ENCODE measurements at places on chromosomes 13 and 19.

GRCh38 chr19:39138221-39139211 lies 12.9 kb downstream of the PAK4 start:
- DNase-seq: no peak

DNA sequence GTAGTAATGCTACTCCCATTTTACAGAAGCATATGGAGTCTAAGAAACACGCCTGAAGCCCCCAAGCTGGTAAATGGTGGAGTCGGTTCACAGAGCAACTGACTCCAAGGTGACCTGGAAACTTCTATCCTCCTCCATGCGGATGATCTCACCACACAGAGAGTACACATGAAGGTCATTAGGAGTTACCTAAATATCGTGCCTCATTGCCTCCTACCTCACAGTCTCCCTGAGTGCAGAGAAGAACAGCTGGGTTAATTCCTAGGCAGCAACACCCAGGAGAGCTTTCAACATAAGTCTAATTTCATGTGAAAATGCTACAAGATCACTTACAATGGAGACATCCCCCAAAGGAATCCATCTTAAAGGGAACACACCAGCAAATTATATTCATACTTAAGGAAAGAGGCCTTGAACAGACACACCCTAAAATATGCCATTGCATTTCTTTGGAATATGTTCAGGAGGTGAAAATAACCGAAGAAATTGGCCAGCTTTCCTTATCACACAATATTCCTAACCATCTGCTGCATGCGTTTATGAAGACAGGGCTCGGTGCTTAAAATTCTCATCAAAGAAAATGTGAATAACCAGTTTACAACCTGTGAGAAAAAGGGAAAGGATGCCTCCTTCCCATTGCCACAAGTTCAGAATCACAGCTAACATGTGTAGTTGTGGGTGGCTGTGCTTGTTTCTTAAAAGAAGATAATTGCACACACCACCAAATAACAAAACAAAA lies 203.6 kb upstream of the NBEA start:
- no peak for DNase-seq

- no peak for DNase-seq
Observed at GRCh38 chr19:51478381-51479234, at the start of gene CEACAM18. CEACAM18 (plus strand) TSS chr19:51478539.

DNA sequence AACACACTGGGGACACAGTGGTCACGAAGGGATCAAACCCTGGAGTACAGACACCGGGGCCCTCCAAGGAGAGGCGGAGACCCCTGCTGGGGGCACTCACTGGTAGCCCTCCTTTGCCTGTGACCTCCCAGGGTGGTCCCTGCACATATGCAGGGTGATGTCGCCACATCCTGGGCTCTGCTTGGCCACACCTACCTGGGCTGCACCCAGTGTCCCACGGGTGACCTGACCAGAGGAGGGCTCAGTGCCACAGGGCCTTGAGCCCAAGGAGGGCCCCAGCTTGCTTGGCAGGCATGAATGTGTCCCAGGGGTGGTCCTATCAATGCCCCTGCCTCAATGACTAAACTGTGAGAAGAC lies 4.1 kb downstream of the PCID2 start:
- DNase-seq: no peak

- no peak for DNase-seq
Observed at GRCh38 chr19:10983026-10983425, 22.2 kb downstream of the SMARCA4 start.

- no peak for DNase-seq
Observed at GRCh38 chr13:102758842-102759241, 14.7 kb downstream of the TEX30 start.

DNA sequence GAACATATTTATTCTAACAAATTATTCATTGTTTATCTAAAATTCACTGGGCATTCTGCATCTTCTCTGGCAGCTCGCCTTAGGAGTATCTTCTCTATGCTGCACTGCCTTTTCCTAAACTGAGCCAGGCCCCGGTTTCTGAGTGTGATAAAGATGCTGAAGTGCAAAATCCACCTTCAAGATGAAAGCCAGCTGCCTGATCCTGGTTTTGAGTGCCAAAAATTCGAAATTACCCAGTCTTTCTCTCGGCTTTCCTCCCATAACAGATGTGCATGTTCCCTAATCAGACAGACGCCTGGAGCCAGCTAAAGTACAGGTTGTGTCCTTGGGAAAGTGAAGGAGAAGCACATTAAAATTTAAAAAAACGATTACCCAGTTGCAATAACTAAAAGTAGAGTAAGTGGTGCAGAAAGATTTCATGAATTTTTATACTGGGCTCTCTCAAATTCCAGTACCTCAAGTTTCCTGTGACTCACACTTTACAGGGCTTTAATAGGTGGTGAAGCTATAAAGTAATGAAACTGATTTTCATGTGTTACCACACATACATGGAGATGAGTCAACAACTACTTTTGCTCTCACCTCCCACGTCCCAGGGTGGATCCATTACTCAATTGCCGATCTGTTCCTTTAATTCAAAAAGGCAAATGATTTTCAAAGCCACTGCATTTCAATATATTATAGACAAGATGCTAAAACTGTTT lies 65.0 kb upstream of the GTF2F2 start:
- no peak for DNase-seq

GRCh38 chr13:112105892-112106291 lies 38.9 kb downstream of the SOX1 start:
- no peak for DNase-seq

DNA sequence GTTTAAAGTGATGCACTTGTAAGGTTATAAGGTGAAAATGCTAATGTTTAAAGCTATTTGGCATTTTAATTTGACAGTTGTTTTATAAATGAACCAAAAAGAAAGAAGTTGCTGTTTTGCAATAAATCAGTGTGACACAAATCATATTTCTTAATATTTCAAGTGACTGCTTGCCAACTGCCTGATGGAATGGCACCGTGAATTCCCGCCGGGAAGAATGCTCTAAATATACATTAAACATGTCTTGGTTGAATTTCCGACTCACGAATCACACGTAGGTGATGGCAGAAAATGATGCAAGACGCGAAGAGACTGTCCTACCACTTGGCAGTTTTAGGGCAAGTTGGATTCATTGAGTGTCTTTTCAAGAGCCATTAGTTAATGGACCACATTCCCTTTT lies 3.1 kb upstream of the GJB2 start:
- DNase-seq: no peak

DNA sequence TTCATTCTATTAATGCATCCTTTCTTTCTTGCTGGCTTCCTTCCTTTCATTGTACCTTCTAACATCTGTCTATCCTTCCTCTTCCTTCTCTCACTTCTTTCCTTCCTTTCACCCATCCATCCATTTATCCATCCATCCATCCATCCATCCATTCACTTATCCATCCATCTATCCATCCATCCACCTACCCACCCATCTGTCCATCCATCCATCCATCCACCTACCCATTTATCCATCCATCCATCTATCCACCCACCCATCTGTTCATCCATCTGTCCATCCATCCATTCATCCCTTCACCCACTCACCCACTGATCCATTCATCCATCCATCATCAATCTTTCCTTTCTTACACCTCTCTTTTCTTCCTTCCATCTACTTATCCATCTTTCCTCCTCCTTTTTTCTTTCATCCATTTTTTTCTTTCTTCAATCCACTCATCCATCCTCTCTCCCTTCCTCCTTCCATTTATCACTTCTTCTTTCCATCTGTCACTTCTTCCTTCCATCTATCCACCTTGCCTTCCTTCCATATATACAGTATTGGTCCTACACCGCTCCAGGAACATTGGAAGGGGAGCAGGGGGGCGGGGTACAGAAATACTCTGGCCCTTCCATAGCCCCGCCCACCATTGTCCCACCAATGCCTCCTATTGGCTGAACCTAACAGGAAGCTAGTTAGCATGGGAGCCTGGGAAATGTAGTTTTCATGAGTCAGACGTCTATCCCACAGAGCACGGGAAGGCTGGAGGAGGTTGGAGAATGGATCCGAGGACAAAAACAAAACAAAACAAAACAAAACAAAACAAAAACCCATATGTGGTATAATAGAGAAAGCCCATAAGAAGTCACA lies 45.9 kb downstream of the MBD3L1 start:
- DNase-seq: no peak

DNA sequence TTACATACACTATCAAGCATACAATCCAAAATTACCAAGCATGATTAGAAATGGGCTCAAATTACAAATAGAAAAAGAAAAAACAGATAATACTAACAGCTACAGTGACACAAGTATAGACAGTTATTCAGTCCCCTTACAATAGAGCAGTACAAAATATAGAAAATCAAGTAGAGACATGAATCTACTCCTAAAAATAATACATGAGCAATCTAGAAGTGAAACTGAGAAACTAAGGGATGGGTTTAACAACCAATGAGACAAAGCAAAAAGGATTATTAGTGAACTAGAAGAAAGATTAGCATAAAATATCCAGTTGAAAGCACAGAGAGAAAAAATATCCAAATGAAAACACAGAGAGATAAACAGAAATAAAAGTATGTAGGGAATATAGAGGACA lies 426.7 kb downstream of the TBC1D4 start:
- no peak for DNase-seq

GRCh38 chr19:30437869-30438268 lies 65.7 kb downstream of the ZNF536 start:
- DNase-seq: no peak

DNA sequence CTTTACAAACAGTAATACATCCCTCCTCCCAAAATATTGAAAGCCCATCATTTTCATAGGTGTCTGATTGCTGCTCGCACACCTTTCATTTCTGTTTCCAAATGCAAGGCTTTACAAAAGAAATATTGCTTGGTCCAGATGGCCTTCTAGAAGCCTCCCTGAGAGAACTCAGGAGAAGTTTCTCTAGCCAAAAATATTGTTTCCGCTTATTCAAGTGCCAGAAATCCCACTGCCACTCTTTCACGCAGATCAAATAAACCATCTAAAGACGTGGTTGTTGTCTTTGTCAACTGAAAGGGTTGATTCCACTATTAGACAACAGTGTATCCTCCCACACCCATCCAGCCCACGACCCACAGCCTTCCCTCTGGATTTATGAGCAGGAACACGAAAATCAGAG lies 96.2 kb downstream of the ZIC5 start:
- DNase-seq: no peak

GRCh38 chr19:13623716-13624710 lies 117.7 kb upstream of the CACNA1A start:
- no peak for DNase-seq

DNA sequence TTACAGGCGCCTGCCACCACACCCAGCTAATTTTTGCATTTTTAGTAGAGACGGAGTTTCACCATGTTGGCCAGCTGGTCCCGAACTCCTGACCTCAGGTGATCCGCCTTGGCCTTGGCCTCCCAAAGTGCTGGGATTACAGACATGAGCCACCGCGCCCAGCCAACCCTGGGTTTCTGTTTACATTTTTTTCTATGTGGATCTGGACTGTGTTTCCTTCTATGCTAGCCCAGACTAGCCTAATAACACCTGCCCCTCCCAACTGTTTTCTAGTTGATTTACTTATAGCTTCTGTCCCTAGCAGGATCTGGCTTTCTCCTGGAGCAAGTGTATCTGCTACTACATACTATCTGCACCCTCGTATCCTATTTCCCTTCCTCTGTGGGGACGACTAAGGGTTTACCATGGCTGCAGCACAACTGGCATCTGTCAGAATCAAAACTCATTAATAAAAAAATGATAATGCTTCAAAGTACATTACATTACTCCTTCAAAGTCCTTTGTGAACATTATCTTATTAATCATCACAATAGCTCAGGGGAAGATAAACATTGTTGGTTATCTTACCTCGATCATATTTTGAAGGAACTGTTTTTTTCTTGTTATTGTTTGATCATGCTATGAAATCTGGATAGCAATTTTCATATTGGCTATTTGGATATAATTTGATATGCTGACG lies 228.3 kb downstream of the KLF5 start:
- DNase-seq: no peak

- no peak for DNase-seq
Observed at GRCh38 chr13:41428155-41428554, 29.2 kb upstream of the RGCC start.

DNA sequence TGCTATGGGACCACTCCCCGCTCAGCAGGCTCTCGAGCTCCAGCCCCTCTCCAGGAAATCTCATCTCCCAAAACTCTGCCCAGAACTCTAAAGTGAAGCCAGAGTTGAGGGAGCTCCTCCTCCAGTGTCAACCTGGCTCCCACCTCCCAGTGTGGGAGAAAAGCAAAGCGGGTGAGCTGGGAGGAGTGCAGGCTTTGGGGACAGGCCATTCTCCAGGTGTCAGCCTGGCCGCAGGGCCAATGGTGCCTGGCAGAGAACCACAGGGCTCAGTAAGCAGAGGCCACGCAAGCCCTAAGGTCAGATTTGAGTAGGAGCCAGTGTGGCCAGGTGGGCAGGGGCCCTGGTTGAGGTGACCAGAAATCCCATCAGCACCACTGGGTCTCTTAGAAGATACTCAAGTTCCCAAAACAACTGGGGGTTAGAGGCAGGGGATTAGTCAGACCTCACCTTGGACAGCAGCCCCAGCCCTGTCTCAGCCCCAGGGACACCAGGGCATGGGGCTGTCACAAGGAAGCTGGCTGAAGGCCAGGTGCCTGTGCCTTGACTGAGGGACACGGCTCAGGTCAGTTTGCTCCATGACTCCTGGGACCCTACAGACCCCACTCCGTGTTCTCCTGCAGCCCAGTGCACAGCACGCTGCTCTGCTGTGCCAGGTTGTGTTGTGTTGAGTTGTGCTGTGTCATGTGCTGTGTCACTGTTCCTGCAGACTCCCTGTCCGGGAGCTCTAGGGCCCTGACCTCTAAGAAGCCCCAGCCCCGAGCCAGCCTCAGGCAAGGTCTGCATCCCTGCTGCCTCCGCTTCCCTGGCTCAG lies 2.8 kb upstream of the ZNF181 start:
- no peak for DNase-seq

DNA sequence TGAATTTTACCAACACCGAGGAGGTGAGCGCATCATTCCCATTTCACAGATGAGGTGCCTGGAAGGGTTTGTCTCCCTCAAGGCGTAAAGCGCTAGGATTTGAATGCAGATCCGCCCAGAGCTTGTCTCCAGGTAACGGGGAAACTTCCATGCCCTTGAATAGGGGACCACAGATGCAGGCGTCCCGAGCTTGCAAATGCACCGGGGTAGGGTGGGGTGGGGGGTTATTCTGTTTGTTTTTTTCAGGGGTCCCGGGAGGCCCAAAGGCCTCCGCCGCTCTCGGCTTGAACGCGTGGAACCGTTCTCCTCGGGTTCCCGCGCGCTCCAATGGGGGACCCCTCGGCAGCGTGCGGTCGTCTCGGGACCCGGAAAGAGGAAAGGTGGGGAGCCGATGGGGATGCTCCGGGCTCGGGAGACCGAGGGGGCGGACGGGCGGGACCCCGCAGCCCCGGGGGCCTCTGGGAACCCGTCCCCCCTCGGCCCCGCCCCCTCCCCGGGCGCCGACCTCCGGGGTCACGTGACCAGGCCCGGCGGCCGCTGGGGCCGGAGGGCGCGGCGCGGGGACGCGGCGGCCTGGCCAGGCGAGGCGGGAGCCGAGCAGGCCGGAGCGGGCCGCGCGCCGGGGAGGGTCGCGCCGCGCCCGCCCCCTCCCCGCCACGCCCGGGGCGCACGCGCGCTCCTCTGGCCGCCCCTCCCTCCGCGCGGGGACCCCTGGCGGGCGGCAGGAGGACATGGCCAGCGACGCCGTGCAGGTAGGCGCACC lies at the start of gene PKN1:
Gene PKN1 (plus strand): TSS at position 516 of the 763 bp plus-strand sequence. CDS start 216 bp downstream, at position 732.
- DNase-seq: no peak
